Foreskin keratinocyte (primary cell): ENCODE measurements at places on chromosomes 1 and 21. TPM values are rescaled to one million over a fixed set of nuclear protein-coding genes. Genes with fewer than 3 reads are reported as not detected.

NTRK1 gene
- not detected in 2 replicates for total RNA-seq

OR2M3 gene
- total RNA-seq, result not detected in 2 replicates

DIO1 gene
- not detected in 2 replicates for total RNA-seq

HLCS gene
- total RNA-seq, result 15.2 and 16.3 TPM in 2 replicates
